Pericardium fibroblast (primary cell): ENCODE measurements at places on chromosomes 2 and 18. TPM values are rescaled to one million over a fixed set of nuclear protein-coding genes. Genes with fewer than 3 reads are reported as not detected.

Gene NEU4
- 0.09 TPM in 1 of 2 replicates, not detected in the other for total RNA-seq

Gene NAT8
- not detected in 2 replicates for total RNA-seq

Gene RSAD2
- not detected in 2 replicates for total RNA-seq

Gene CCT7
- 192 and 241 TPM in 2 replicates for total RNA-seq

Gene GYPC
- total RNA-seq: 222 and 267 TPM in 2 replicates

Gene CDCA7
- total RNA-seq: 1.8 and 2.6 TPM in 2 replicates

Gene LINC00305
- not detected in 2 replicates for total RNA-seq

Gene SCN7A
- total RNA-seq: 2.6 and 4.3 TPM in 2 replicates

Gene NCKAP5
- 0.09 and 0.12 TPM in 2 replicates for total RNA-seq

Gene INHBB
- total RNA-seq: 0.09 and 1.6 TPM in 2 replicates

Gene SDC1
- total RNA-seq: 1.8 and 4.0 TPM in 2 replicates

Gene DPP10
- not detected in 2 replicates for total RNA-seq

Gene CD8B2
- not detected in 2 replicates for total RNA-seq

Gene CNDP1
- total RNA-seq: not detected in 2 replicates

Gene EMILIN1
- total RNA-seq: 242 and 312 TPM in 2 replicates
